ENCODE measurements at places on chromosomes 12 and 14. TPM values are rescaled to one million over a fixed set of nuclear protein-coding genes. Genes with fewer than 3 reads are reported as not detected.

The ASIC1 gene
- 3.5 TPM for total RNA-seq

The SLC6A13 gene
- 2.4 TPM for total RNA-seq

The NUDT14 gene
- 21.9 TPM for total RNA-seq

The STAC3 gene
- total RNA-seq = 202 TPM

The SYCP3 gene
- total RNA-seq = 0.13 TPM

The PTPN6 gene
- 5.8 TPM for total RNA-seq

Measured in muscle of leg (tissue), 16 donors.